WTC11 (cell line): ENCODE measurements at places on chromosomes 2 and 18. TPM values are rescaled to one million over a fixed set of nuclear protein-coding genes. Genes with fewer than 3 reads are reported as not detected.

The ZNF521 gene
- 13.8 to 16.9 TPM (median 15.3 TPM) in 3 replicates for total RNA-seq

The LAMA1 gene
- total RNA-seq: 50.7 to 60.7 TPM (median 58.2 TPM) in 3 replicates

The SLC30A3 gene
- 8.0 to 8.9 TPM (median 8.1 TPM) in 3 replicates for total RNA-seq

GRCh38 chr2:129300456-129300855, 679.0 kb upstream of the RAB6C start:
- no peak overlapping the region for H3K4me3 ChIP-seq
- H3K36me3 ChIP-seq: no peaks in the 10 kb centered on the region
- H3K4me1 ChIP-seq: peaks cover 4% of the 10 kb centered on the region; the same call in 1 of the 2 replicates
- DNase-seq: no peak
- H3K27ac ChIP-seq: no peak overlapping the region
- no peaks in the 10 kb centered on the region; the same call in 1 of the 2 replicates for H3K27me3 ChIP-seq

GRCh38 chr18:32389858-32390257, 80.8 kb downstream of the GAREM1 start:
- no peaks in the 10 kb centered on the region for H3K27me3 ChIP-seq
- no peak overlapping the region for H3K27ac ChIP-seq
- H3K4me3 ChIP-seq: no peak overlapping the region
- H3K4me1 ChIP-seq: peaks cover 7% of the 10 kb centered on the region

The GLB1L gene
- total RNA-seq: 5.2 to 6.4 TPM (median 6.1 TPM) in 3 replicates

- DNase-seq: no peak
- H3K36me3 ChIP-seq: no peaks in the 10 kb centered on the region
- no peak overlapping the region for H3K4me3 ChIP-seq
- H3K27me3 ChIP-seq: no peaks in the 10 kb centered on the region
- no peaks in the 10 kb centered on the region for H3K4me1 ChIP-seq
These were observed 106.0 kb downstream of the DTNB start for GRCh38 chr2:25567406-25567805.

The CDH7 gene
- total RNA-seq: 0.85 to 1.3 TPM (median 0.94 TPM) in 3 replicates

DNA sequence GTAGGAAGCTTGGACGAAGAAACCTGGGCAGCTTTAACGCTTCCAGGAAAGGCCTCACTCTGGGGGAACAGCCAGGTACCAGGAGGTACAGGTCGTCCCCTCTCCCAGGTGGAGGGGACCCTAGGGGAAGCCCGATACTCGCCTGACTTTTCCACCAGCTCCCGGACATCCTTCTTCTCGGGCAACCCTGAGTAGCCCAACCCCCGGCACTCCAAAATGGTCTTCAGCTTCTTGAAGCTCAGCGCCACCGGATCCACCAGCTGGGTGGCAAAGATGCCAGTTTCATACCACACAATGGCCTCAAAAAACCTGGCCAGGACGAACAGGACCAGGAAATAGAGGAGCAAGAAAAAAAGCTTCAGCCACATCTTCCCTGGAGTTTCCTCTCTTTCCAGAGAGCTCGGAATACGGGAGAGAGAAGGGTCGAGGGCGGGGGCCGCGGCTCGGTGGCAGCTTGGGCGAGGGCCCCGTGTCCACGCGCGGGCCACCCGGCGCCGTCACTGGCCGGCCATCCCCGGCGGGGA, 1.1 kb downstream of the RNF103 start:
- peaks cover 20% of the 10 kb centered on the region for H3K4me1 ChIP-seq
- peak; percentile 18 for DNase-seq
- H3K27ac ChIP-seq: peak overlapping the region; percentile 79; the same call in 1 of the 2 replicates
- H3K27me3 ChIP-seq: peaks cover 25% of the 10 kb centered on the region

The TNFRSF11A gene
- 3.9 to 4.9 TPM (median 4.7 TPM) in 3 replicates for total RNA-seq

The AQP12B gene
- not detected in 3 replicates for total RNA-seq

DNA sequence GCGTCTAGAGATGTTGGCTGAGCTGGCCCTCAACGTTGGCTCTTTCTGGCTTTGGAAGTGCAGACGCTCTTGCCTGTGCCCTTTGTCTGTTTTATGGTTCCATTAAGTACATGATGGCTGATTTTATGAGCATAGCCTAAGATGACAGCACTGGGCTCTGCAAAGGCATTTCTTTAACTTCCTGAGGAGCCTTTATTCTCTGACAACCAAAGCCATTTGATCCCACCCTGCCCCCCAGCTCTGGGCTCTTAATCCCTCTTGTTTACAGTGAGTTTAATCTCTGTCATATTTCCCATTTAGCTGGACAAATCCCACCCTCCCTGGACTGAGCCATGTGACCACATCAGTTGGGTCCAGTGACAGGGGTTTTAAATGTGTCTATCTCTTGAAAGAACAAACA, 195.9 kb downstream of the ACKR3 start:
- no peaks in the 10 kb centered on the region for H3K27me3 ChIP-seq
- peaks cover 4% of the 10 kb centered on the region for H3K4me1 ChIP-seq
- no peak overlapping the region for H3K4me3 ChIP-seq
- no peak for DNase-seq
- no peak overlapping the region for H3K27ac ChIP-seq

- DNase-seq: peak; percentile 43
- H3K36me3 ChIP-seq: no peaks in the 10 kb centered on the region
- H3K4me3 ChIP-seq: peak overlapping the region; percentile 78
- peaks cover 72% of the 10 kb centered on the region for H3K27me3 ChIP-seq
These were observed 159.6 kb upstream of the SIX2 start for GRCh38 chr2:45168711-45169338.

DNA sequence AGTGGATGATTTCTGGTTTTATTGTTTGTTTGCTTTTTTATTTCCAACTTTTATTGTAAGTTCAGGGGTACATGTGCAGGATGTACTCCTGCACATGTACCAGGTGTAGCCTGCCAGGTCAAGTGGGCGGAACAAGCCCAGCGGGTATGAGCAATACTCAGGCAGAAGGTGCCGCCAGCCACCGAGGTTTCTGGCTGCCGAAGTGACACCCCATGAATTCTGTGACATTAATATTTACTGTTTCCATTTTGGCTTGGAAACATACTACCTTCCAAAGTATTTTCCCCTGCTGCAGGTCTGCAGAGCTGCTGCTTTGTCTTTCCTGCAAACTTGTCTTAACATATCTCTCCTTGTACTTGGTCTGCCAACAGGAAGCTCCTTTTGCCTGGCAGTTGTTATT, 78.5 kb downstream of the PTPN4 start:
- H3K27me3 ChIP-seq: no peaks in the 10 kb centered on the region; the same call in 1 of the 2 replicates
- H3K36me3 ChIP-seq: peaks cover 20% of the 10 kb centered on the region
- H3K27ac ChIP-seq: peak overlapping the region; percentile 35

DNA sequence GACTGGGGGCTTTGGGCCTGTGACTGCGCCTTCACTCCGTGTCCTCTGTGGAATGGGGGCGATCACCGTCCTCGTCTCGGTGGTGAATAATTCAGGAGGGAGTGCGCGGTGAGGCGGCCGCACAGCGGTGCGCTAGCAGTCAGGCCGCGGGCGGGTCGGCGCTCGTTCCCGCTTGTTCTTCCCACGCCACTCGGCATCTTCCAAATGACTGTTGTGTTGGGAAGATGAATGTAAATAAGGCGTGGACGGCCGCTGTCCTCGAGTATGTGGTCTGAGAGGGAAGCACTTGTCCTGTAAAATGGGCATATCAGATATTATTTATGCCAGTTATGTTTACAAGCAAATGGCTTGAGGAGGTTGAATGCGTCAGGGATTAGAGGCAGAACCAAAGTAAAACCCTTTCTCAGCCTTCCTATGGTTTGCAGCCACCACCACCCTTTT, 608 bp upstream of the VPS4B start:
- H3K4me1 ChIP-seq: peaks cover 22% of the 10 kb centered on the region
- no peaks in the 10 kb centered on the region; the same call in 1 of the 2 replicates for H3K27me3 ChIP-seq
- H3K36me3 ChIP-seq: peaks cover 4% of the 10 kb centered on the region; the same call in 1 of the 2 replicates
- peak overlapping the region; percentile 99 for H3K4me3 ChIP-seq
- peak overlapping the region; percentile 99 for H3K27ac ChIP-seq
- DNase-seq: peak; percentile 54

The HOXD12 gene
- total RNA-seq: 0.17 TPM in 1 of 3 replicates, not detected in the others

GRCh38 chr2:205734436-205735037, 52.2 kb downstream of the NRP2 start:
- no peak overlapping the region for H3K4me3 ChIP-seq
- peaks cover 60% of the 10 kb centered on the region for H3K4me1 ChIP-seq
- H3K27me3 ChIP-seq: no peaks in the 10 kb centered on the region
- DNase-seq: no peak
- peak overlapping the region; percentile 93 for H3K27ac ChIP-seq
- no peaks in the 10 kb centered on the region; the same call in 1 of the 2 replicates for H3K36me3 ChIP-seq
